SK-N-SH treated with all-trans-retinoic acid at 6 μM for 48 hours (cell line): ENCODE measurements at places on chromosomes 5 and 9.

DNA sequence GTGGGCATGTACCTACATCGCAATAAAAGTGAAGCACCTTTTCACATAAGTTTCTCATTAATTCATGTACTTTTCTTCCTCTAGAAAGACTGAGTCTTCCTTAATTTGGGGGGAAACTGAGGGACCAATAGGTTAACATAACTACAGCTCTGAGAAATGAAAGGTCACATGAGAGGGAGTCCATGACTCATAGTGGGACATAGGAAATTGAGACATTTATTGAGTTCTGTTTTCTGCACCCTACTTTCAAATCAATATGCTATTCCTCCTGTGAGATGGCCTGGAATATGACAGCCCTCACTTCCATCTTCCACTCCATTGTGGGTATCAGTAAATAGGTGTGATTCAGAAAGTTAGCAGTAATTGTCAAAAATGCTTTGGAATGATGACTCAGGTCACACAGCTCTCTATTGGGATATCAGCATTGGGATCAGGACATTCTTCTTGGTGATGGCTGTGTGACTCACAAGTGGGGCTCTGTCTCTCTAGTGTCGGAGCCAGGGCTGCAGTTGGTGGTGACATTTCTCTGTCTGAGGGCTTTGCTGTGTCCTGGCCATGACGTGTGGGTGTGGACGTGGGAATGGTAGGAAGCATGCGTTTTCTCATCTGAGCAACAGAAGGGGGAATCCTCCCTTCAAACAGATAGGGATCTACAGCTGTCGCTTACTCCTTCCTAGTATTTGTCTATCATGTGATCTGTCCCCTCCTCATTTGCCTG lies 125.0 kb downstream of the TRIO start:
- peak; percentile 20 for ATAC-seq

DNA sequence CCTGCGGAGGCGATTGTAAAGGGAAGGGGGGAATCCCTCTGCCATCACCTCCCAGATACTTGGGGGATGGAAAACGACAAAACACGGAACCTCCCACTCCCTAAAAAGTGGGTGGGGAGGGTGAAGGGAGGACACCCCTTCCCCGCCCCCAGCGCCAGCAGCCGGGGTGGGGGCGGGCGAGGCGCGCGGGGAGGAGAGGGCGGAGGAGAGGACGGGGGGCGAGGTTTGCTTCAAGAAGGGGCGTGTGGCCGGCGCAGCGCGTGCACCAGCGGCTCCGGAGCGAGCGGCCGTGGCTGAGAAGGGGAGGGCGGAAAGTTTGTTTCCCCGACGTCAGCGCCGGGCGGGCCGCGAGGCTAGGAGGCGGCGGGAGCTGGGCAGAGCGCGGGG lies at the start of gene PRRX2:
Gene PRRX2, plus strand, starts transcription at position 259 of the 387 bp plus-strand sequence. CDS start 221 bp downstream, outside the sequence.
- peak; percentile 75 for ATAC-seq

- no peak for ATAC-seq
Observed at GRCh38 chr9:36794461-36794860, 221.8 kb downstream of the MELK start.

- no peak for ATAC-seq
Observed at GRCh38 chr9:129335464-129336129, 157.5 kb upstream of the IER5L start.

- no peak for ATAC-seq
Observed at GRCh38 chr9:136268735-136269134, 23.1 kb upstream of the QSOX2 start.

DNA sequence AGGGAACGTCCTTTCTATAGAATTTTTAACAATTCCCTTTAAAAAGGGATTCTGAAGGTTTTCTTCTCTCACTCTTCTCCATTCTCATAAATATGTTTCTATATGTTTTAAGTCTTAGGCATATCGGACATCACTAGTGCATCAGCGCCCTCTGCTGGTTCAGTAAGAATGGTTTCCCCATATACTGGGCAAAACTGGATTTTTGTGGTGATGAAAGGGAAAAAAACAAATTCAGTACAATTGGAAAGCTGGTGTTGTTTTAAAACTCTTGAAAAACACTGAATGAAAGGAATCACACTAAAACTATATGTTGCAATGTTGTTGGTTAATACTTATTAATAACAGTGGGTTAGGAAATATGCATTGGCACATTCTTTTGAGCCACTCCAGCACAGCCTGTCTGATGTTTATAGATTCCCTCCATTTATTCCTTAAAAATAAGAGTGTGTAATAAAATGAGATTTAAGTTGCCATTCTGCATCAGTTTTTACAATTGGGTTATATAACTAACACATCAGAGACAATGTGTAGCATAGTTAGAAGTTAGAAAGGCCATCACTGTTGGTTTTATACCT lies 15.8 kb downstream of the CWC27 start:
- peak; percentile 90 for ATAC-seq

GRCh38 chr9:101027236-101027635 lies 1.3 kb upstream of the PLPPR1 start:
- no peak for ATAC-seq

- ATAC-seq: no peak
Observed at GRCh38 chr9:126754436-126755316, 50.2 kb upstream of the ZBTB43 start.

GRCh38 chr5:79561525-79561893 lies 47.6 kb upstream of the HOMER1 start:
- no peak for ATAC-seq

GRCh38 chr9:126171641-126172040 lies 155.0 kb upstream of the MVB12B start:
- ATAC-seq: no peak

DNA sequence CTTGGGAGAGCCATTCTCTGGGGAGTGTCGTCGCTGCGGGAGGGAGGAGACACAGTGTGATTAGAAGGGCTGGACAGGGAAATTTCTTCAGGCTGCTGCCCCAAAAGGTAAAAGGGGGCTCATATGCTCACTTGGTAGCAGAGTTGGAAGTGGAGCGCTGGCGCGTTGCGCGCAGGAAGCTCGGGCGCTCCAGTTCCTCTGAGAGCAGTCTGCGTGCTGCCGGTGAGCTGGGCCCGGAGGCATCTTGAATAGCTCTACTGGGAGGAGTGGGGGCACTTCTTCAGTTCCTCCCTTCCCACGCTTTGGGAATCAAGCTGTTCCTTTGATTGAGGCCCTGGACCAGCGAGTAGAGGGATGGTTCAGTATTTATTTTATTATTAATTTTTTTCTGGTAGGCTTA lies 2.7 kb downstream of the RXFP3 start:
- no peak for ATAC-seq

DNA sequence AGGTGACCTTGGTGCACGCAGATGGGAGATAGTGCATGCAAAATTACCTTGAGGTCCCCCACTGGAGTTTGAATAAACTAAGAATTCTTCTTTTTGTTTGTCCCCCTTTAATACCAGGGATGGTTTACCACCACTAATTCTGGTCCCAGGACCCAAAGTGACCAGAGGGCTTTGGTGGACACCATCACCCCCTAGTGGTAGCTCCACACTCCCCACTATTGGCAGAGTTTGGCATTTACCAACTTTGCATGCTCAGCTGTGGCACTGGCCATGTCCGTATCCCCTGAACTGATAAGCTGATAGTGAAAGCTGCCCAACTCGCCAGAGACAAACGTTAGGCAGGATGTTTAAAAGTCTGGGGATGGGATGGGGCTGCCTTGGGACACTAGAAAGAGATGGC lies 3.3 kb downstream of the ASTN2 start:
- peak; percentile 78 for ATAC-seq

DNA sequence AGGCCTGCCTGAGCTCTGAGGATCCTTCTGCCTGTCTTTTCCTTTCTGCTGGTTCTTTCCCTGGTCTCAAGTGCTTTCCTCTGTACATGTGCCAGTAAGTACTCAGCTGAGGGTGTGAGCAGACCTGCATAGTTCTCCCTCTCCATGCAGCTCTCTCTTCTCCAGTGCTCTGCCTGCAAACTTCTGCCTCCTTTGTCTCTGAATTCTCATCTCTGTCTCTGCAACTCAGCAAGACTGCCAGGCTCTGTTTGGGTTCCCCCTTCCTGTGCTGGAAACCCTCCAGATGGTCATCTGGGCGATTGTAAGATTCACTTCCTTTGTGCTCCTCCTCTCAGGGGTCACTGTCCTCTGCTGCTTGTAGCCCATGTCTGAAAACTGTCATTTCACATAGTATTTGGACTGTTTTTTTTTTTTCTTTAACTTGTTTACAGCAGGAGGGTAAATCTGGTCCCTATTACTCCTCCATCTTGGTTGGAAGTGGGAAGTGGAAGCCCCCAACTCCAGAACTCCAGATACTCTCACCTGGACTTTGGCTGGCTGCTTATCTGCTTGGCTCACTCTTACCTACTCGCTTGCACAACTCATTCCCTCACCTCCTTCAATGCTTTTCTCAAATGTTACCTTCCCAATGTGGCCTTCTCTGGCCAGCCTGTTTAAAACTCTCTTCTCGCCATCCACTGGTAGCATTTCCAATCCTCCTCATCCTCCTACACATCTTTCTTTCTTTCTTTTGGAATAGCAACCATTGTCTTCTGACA lies 175.3 kb upstream of the TBC1D2 start:
- no peak for ATAC-seq

- no peak; the same call in 2 of the 3 replicates for ATAC-seq
Observed at GRCh38 chr5:144125163-144125726, 45.2 kb downstream of the YIPF5 start.

DNA sequence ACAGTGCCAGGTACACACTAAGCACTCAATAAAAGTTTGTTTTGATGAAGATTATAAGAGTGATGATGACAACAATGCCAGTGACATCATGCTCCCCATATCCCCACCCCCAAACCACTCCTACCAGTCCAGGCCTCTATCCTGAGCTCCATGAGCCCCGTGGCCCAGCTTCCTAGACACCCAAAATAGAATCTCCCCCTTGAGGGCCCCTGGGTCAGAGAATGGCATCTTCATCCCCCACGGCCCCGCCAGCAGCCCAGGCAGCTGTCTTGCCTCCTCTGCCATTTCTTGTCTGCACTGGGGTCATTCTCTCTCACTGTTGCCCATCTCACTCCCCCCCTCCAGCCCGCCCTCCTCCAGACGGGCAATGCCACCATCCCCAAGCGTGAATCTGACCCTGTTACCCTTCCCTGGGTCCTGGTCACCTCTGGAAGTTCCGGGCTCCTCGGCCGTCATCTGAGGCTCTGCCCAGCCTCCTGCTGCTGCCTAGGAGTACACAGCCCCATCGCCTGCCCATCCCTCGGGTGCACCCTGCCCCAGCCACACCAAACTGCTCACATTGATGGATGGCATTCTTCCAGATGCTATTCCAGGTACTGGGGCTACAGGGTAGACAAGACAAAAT lies 76.8 kb upstream of the LMX1B start:
- no peak for ATAC-seq

DNA sequence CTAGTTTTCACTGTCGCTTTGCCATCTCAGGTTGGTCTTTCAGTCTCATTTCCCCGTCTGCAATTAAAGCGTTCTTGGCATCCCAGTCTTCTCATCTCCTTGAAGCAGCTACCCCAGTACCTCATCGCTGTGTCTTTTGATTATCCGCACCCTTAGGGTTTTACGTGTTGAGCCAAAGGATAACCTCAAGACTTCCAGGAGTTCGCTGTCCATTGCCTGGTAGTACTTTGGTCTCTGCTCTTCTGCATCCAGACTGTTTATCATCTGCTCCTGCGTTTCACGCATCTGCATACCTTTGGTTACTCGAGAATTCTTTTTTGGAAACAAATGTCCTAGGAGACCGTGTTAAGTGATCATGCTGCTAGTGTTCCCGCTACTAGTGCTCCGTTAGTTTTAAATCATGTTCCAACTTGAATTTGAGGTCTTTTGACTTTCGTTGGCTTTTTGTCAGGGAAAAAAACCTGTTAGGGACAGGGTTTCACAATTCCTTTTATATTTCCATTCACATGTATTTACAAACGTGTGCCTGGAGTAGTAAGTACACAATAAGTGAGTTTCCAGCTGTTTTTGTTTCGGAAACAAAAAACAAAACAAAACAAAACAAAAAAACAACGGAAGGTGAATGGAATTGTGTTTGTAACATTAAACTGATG lies 888 bp downstream of the RABGAP1 start:
- ATAC-seq: peak; percentile 63

GRCh38 chr5:18036531-18036930 lies 402.3 kb downstream of the TAF11L14 start:
- ATAC-seq: no peak

GRCh38 chr9:125110464-125110863 lies 32.9 kb downstream of the SCAI start:
- ATAC-seq: no peak

GRCh38 chr9:121990600-121991306 lies 102.4 kb downstream of the TTLL11 start:
- ATAC-seq: no peak

DNA sequence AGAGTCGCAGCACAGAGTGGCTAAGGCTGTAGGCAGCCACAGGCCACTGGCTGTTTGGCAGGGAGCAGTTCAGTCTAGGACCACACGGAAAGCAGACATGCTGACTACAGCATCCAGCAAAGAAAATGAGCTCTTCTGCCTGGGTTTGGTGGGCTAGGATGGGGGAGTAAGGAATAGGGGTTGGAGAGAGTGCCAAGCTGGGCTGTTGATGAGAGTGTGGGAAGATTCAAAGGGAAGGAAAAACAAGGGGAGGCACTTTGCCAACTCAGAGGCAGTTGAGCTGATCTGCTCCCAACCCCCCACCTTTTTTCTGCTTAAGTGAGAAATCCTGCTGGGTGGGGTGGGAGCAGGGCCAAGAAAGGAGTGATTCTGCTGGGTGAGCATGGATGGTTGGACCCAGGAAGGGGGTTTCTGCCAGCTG lies 35.9 kb downstream of the SVEP1 start:
- no peak for ATAC-seq

DNA sequence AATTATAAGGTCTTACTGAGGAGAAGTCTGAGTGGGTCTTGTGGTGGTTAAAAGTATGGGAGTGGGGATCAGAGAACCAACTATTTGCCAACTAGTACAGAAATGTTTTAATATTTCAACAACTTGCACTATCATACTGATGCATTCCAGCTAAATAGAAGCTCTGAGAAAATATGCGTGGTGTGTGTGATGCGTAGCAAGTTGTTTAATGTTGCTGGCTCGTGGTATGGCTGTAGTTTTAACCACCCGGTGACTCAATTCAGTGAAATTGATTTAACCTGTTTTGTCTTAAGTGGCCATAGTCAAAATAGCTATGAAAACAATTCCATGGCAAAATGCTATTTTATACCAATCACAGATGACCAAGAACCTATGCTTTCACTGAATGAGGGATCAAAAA lies 176.5 kb upstream of the SLC24A2 start:
- ATAC-seq: no peak

- no peak for ATAC-seq
Observed at GRCh38 chr5:60207040-60207439, 313.5 kb upstream of the PDE4D start.

DNA sequence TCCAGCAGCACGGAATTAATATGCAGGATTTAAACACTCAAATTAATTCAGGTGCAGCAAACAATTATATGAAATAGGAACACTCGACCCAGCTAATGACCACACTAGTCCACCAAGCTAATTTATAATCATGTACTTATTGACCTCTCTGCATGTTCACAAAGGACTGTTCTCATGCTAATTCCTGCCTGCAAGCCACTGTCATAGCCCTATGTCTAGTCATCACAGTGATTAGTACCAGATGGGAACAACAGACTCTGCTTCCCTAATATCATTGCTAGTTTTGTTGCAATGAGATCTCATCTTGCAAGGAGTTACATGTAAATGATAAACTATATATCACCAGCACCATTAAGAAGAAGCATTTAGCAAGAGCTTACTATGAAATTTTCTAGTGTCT lies 553.0 kb upstream of the GRAMD2B start:
- peak; percentile 95 for ATAC-seq

- ATAC-seq: no peak
Observed at GRCh38 chr9:20065796-20066700, 277.2 kb upstream of the SLC24A2 start.

- ATAC-seq: no peak
Observed at GRCh38 chr5:84343171-84343570, 41.5 kb downstream of the EDIL3 start.

GRCh38 chr5:154071799-154072413 lies 33.1 kb downstream of the MFAP3 start:
- peak; percentile 53 for ATAC-seq

GRCh38 chr9:16664211-16664610 lies 206.3 kb downstream of the BNC2 start:
- no peak for ATAC-seq
